ENCODE measurements at places on chromosomes 1 and 21.

GRCh38 chr1:53617851-53618499 is 121.0 kb downstream of the GLIS1 start:
- DNase-seq: no peak

- no peak for DNase-seq
Measured at GRCh38 chr1:194174528-194174927, 988.1 kb upstream of the B3GALT2 start.

- no peak for DNase-seq
Measured at GRCh38 chr21:38489729-38490128, 8.5 kb downstream of the ERG start.

DNA sequence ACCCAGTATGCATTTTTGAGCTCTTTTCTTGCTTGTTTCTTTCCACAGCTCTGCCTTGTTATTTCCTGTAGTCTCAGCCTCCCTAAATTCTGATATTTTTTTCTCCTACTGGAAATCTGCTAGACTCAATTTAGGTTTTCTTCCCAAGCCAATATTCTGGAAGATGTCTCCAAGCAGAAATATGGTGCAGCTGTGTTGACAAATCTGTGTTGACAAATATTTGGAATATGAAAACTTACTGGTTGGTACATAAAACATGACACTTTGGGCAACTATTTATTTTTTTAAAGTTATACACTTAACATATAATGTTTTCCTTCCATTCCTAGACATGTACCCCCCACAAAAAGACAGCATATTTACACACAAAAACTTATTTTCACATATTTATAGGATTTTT is 1048.4 kb downstream of the NCAM2 start:
- no peak for DNase-seq

DNA sequence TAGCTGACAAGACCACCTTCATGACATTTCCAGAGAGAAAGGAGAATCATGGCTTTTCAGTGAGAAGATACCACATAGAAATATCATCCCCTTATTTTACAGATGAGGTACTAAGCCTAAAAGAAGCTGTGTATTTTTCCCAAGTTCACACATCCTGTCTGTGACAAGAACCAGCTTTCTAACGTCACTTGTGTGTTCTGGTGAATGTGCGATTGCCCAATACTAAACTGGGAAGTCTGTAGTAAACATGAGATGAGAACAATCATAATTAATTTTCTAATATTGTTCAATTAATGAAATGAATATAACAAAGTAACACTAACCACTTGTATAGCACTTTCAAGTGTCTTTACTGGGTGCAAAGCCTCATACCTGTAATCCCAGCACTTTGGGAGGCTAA is 46.0 kb downstream of the PTGER3 start:
- DNase-seq: no peak

- DNase-seq: no peak
Measured at GRCh38 chr21:36959020-36959835, 7.2 kb downstream of the HLCS start.

DNA sequence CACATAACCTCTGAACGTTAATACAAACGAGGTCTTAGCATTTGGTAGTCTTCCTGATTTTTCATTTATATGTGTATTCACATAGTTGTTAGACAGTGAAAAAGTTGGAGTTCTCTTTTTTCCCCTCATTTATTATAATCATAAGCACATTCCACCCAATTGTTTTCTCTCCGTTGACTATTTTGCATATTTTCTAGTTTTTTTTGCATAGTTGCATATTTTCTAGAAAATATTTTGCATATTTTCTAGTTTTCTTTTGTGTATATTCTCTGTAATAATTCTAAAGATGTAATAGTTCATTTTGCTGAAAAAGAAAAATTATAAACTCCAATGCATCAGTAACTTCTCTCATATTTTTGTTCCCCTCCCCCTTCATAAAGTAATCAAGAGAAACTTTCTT is 47.5 kb downstream of the FYB2 start:
- no peak for DNase-seq

- peak; percentile 77 for DNase-seq
Measured at GRCh38 chr1:234743791-234744611, 134.0 kb upstream of the IRF2BP2 start.

DNA sequence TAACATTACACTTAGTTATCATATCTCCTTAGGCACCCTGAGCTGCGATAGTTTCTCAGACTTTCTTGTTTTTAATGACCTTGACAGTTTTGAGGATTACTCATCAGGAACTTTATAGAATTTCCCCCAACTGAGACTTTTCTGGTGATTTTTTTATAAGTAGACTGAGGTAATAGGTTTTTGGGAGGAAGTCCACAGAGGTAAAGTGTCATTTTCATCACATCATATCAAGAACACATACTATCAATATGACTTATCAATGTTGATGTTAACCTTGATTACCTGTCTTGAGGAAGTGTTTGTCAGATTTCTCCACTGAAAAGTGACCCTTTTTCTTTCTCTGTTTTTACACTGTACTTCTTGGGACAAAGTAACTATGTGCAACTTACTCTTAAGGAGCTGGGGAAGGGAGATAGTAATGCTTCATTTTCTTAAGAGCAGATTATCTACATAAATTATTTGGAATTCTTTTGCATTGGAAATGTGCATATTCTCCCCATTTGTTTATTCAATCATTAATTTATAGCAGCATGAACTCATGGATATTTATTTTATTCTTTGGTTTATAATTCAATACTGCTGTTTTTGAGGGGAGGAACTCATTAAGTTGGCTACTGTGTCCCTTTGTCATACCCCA is 72.8 kb upstream of the HSD17B7 start:
- DNase-seq: no peak

- DNase-seq: peak; percentile 18
Measured at GRCh38 chr1:47986761-47987200, 10.4 kb downstream of the TRABD2B start.

GRCh38 chr1:155455588-155456195 is 106.9 kb downstream of the ASH1L start:
- no peak for DNase-seq

GRCh38 chr1:94773931-94774422 is 46.2 kb upstream of the SLC44A3 start:
- DNase-seq: peak; percentile 51

GRCh38 chr1:98005326-98006010 is 84.6 kb upstream of the DPYD start:
- no peak for DNase-seq

DNA sequence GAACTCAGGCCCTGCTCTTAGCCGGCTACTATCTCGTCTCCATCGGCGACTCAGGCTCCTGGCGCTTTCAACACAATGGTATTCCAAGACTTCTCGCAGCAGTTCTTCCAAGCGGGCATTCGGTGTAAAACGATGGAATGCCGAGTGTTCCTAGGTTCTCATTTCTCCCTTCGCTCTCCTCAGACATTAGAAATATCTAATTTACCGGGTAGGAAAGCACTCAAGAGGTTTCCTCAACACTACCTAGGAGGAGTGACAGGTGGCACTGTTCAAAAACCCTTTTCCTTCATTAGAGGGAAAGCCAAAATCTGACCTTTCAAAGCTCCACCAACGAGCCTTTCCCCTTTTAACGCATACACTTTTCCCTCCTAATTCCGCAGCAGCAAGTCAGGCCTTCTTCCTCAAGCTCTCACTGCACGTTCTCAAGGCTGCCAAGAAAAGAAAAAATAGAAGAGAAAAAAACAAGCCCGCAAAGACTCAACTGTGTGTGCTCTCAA is 601 bp downstream of the UBE2G2 start:
- no peak for DNase-seq

GRCh38 chr1:109488201-109488600 is 4.5 kb downstream of the ATXN7L2 start:
- DNase-seq: no peak

- no peak for DNase-seq
Measured at GRCh38 chr1:29779146-29779545, 542.8 kb downstream of the PTPRU start.

GRCh38 chr1:11682799-11683198 is 1.9 kb upstream of the MAD2L2 start:
- DNase-seq: no peak

- no peak for DNase-seq
Measured at GRCh38 chr21:36858320-36858957, 108.0 kb downstream of the HLCS start.

- no peak for DNase-seq
Measured at GRCh38 chr1:28199328-28200233, 23.1 kb upstream of the PTAFR start.

- no peak for DNase-seq
Measured at GRCh38 chr1:4468804-4469514, 185.4 kb upstream of the AJAP1 start.

- no peak for DNase-seq
Measured at GRCh38 chr1:39538531-39539251, 37.9 kb downstream of the PABPC4 start.

DNA sequence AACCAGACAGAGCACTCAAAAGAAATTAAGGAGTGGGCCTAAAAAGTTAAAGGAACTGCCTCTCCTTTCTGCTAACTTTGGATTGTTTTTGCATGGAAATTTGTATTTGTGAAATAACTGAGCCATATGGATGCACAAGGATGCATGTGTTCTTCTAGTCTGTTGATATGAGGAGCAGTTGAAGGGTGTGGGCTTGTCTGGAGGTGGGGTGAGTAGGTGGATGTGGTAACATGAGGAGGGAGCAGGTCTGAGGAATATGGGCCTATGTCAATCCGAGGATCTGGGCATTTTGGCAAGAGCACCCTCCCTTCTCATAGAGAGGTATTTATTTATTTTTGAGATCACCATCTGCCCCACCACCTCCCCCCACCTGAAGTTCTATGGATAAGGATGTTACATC is 13.4 kb downstream of the CACNA1E start:
- no peak for DNase-seq

DNA sequence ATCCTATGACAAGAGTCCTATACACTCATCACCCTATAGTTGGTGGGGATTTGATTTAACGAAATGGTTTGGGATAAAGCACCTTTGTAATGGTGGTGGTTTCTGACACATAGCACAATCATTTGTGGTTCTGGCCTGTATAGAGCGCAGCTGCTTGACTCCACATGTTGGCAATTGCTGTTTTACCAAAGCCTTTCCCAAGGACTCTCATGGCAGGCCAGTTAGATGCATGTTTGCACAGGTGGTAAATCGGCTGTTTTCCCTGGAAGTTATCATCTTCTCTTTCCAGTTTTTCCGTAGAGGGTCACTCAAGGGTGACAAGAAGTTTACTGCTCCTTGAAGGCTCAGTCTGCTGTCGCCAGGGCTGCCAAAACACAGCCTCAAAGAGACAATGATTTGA is 17.1 kb upstream of the XPR1 start:
- DNase-seq: no peak

- DNase-seq: no peak
Measured at GRCh38 chr1:92877081-92877711, 45.4 kb downstream of the RPL5 start.

DNA sequence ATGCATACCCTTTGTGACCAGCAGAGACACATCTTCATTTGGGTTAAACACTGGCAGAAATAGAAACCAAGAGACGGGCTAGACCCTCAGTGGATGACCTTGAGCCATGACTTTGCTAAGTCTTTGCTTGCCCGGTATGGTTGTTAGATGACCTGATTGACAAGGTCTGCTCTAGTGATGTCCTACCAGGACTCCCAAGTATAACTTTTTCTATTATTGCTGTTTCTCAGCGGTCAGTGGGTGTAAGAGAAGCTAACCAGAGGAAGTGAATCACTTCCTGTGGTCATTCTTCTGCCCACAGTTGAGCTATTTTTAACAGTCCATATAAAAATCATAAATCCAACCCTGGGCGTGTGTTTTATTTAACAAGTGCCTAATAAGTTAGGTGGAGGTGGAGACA is 126.2 kb upstream of the ETS2 start:
- peak; percentile 62 for DNase-seq

- no peak for DNase-seq
Measured at GRCh38 chr1:173507205-173507846, 30.2 kb downstream of the PRDX6 start.

DNA sequence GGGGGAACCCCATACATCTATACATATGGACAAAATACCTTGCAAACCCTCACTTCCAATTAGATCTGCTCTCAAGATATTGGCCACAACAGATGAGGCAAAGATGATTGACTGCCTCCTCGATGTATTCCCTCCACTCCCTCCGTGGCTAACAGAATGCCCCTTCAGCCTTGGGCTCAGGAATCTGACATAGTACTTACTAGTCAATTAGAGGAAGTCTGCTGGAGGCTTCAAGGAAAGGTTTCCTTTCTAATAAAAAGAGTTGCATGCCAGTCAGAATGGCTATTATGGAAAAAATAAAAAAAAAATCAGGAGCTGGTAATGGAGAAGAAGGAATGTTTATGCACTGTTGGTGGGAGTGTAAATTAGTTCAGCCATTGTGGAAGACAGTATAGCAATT is 90.4 kb upstream of the VAV3 start:
- no peak for DNase-seq

DNA sequence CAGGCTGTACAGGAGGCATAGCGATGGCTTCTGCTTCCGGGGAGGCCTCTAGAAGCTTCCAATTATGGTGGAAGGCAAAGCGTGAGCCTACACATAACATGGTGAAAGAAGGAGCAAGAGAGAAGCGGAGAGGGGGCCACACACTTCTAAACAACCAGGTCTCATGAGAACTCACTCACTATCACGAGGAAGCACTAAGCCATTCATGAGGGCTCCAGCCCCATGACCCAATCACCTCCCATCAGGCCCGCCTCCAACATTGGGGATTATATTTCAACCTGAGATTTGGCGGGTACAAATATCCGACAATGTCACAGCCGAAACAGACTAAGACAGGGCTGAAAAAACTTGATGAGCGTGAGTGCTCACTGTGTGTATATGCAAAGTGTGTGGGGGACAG is 89.3 kb upstream of the CNIH3 start:
- DNase-seq: no peak

DNA sequence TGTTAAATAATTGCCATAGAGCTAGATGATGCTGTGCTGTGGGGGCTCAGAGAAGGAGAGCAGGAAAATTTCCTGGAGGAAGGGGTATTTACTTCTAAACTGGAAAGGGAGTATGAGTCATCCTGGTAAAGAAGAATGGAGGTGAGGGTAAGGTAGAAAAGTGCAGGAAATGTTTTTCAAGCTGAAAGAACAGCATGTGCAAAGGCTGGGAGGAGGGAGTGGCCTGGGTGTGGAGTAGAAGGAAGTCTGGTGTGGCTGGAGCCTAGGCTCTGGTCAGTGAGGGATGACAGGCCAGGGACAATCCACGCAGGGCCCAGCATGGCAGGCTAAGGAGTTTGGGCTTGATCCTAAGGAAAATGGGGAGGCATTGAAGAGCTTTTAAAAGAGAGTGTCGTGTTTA is 45.9 kb downstream of the MATN1 start:
- DNase-seq: no peak

DNA sequence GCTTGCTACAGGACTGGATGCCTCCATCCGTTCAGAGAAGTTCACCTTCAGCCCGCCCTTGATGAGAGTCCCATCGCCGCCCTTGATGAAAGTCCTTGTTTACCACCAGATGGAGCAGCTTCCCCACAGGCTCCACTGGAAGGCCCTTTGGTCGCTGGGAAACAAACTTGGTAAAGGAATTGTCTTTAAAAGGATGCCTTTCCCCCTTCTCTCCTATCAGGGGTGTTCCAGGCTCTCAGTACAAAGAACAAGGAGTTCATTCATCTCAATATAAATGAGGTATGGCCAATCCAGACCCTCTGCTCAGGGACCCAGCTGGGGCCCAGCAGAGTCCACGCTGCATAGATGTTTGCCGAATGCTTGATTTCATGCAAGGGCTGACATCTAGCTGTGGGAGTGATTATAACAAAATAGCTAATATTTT is 50.8 kb downstream of the CAPN9 start:
- peak; percentile 54 for DNase-seq

GRCh38 chr1:65979136-65980044 is 186.7 kb downstream of the PDE4B start:
- DNase-seq: no peak

GRCh38 chr1:157952601-157953000 is 40.8 kb upstream of the KIRREL1 start:
- DNase-seq: no peak

GRCh38 chr1:38129971-38130370 is 83.4 kb upstream of the POU3F1 start:
- no peak for DNase-seq

Measured in SJSA1 (cell line).